ENCODE measurements at places on chromosomes 3 and 15.

DNA sequence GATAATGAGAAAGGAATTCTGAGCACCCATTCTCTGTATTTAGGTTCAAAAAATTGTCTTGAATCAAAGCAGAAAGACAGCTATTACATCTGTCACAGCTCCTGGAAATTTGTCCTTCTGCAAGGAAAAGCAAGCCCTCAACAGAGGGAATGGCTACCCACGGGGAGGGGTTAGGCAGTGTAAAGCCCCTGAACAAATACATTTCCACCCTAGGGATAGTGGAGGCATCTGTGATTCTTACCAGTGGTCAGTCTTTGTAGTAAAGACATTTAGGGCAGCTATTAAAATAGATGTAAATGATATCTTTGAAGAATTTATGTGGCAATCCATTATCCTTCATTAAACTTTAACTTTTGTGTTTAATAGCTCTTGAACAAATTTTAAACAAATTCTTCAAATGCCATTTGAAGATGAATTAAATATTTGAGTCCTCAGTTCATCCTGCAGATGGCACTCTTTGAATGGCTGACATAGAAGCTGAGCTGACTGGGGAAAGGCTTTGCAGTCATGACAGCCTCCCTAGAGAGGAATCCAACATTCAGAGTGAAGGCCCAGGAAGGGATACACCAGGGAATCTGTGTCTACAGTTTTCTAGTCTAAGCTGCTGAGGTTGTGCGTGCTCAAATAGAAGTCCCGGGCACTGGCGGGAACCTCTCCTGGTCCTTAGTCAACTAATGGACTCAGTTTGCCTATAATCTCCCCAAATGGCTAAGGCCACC, 359.7 kb upstream of the ROPN1 start:
- no peak for DNase-seq

- DNase-seq: no peak
These were observed 6.8 kb downstream of the RARRES1 start for GRCh38 chr3:158725348-158726011.

DNA sequence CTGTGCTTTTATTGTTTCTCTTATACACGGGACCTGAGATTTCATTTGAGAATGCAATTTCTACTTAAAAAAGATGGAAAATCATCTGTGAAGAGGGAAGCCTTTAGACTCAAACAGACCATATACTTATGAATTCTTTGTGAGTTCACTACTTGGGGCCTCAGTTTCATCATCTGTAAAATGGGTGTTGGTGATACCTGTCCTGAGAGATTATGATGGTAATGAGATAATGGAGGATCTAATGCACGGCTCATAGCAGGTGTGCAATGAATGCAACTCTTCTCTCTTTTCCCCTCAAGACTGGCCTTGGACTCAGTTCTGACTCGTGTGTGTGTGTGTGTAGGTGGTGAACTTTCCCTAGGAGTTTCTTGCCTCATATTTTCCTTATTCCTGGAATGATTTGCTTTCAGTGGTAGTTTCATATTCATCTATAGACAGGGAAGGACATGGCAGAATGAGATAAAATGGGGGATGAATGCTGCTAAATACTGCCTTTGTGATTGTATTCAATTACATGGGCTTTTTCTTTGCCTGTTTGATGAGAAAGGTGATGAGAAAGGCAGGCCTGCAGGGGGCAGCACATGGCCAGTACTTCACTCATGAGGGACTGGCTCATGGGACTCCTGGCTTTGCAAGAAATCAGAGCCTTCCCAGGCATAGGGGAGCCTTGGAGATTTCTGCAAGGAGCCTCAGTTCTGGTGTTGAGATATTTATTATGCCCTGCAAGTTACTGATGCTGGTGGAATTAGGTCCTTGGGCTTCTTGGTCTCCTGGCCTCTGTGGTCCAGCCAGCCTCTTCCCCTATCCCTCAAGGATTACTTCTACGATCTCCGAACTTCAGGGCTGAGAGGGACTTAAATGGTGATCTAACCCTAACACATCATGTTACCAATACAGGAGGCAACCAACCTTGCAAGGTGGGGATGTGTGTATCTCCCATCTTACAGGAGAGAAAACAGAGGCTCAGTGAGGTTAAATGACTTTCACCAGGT, 70.7 kb downstream of the RPLP1 start:
- DNase-seq: peak; percentile 49

GRCh38 chr3:72977060-72977808, 19.4 kb upstream of the PPP4R2 start:
- DNase-seq: no peak

GRCh38 chr15:25345943-25346342, 92.9 kb downstream of the UBE3A start:
- no peak for DNase-seq

DNA sequence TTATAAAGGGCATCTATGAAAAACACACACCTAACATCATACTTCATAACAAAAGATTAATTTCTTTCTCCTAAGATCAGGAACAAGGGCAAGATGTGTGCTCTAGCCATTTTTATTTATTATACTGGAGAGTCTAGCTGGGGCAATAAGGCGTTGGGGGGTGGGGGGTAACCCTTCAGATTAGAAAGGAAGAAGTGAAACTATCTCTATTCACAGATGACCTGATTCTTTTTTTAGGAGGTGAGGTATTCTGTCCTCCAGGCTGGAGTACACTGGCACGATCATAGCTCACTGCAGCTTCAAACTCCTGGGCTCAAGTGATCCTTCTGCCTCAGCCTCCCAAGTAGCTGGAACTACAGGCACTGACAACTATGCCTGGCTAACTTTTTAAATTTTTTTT, 89.5 kb upstream of the MANF start:
- no peak for DNase-seq

DNA sequence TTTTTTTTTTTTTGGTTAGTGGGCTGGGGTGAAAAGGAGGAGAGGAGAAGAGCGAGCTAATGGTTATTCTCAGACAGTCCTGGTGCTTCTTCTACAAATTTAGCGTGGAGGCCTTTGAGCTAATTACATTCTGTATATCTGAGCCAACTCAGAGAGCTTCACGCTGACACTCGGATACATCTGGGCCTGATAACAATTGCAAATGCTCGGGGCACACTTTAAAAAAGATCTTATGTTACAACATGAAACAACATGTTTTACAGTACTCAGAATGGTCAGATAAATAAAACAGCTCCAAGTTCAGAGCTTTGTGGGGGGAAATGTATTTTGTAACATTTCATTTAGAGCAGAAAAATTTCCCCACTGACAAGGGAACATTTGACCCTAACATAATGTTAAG, 966.9 kb upstream of the NR2F2 start:
- DNase-seq: no peak

- no peak for DNase-seq
These were observed 49.3 kb downstream of the ADAMTS7 start for GRCh38 chr15:78761891-78762385.

DNA sequence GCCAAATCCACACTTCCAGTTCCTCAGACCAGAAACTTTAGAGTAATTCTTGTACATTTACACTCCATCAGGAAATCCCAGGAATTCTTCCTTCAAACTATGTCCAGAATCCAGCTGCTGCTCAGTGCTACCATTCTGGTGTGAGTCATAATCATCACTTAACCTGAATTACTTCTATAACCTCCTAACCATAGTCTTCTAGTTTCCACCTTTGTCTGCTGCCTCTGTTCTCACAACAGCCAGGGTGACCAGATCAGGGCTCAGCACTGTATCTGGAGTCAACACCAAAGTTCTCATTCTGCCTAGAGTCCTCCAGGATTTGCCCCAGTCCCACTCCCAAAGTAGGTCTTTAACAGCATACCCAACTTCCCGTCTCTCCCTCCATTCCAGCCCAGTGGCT, 3.4 kb downstream of the CLDND1 start:
- DNase-seq: no peak

GRCh38 chr3:62201438-62202035, 171.8 kb downstream of the FEZF2 start:
- DNase-seq: no peak

- DNase-seq: no peak
These were observed 2.5 kb downstream of the NDUFAF3 start for GRCh38 chr3:49024449-49024848.

DNA sequence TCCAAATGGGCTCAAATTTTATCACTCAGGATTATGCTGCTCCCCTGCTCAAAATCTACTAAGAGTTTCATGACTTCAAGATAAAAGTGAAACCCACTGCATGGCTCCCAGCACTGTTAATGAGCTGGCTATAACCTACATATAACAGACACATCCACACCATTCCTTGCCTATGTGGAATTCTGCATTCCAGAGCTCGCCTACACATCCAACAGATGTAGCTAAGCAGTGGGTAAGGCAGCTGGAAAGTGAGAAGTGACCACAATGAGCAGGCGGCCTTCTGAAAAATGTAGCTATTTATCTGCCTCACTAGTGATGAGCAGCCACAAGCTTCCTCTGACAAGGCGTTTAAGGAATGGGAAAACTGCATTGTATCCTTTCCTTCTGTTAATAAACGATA, 92.0 kb upstream of the TRIM42 start:
- DNase-seq: no peak

GRCh38 chr3:29890801-29891200, 609.9 kb downstream of the RBMS3 start:
- DNase-seq: no peak

- DNase-seq: no peak
These were observed 33.2 kb downstream of the HOMER2 start for GRCh38 chr15:82919231-82919886.

- DNase-seq: no peak
These were observed 287.7 kb upstream of the NR2F2 start for GRCh38 chr15:96042734-96043224.

DNA sequence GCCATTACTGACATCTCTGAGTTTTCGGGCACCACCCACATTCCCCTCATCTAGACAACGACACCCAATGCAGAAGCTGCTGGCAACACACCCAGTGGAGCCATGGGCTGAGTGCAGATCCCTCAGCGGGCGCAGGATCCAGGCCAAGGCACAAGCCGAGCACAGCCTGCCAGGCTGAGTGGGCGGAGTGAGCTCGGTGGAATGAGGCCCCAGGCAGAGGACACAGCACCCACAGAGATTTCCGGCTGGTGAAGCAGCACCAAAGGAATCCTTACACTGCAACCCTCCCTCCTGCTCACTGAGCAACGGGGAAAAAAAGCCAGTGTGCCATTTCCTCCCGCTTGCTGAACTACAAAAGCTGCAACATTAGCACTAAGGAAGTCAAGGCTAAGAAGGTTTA, 34.3 kb downstream of the ZMAT3 start:
- DNase-seq: peak; percentile 30

GRCh38 chr3:47407896-47408838, 27.3 kb downstream of the PTPN23 start:
- no peak for DNase-seq

GRCh38 chr15:47674586-47675232, 42.6 kb upstream of the SEMA6D start:
- no peak for DNase-seq

- no peak for DNase-seq
These were observed 308.5 kb upstream of the RASGRP1 start for GRCh38 chr15:38873158-38873557.

GRCh38 chr3:12911881-12912415, 70.6 kb upstream of the RPL32 start:
- DNase-seq: no peak

GRCh38 chr15:78734451-78735064, 76.7 kb downstream of the ADAMTS7 start:
- DNase-seq: no peak

GRCh38 chr15:65323071-65323511, 18.6 kb downstream of the RNU5B-1 start:
- DNase-seq: no peak

- DNase-seq: no peak
These were observed 12.5 kb upstream of the ZXDC start for GRCh38 chr3:126488185-126488584.

- DNase-seq: no peak
These were observed 129.1 kb downstream of the RAP2B start for GRCh38 chr3:153291059-153291685.

DNA sequence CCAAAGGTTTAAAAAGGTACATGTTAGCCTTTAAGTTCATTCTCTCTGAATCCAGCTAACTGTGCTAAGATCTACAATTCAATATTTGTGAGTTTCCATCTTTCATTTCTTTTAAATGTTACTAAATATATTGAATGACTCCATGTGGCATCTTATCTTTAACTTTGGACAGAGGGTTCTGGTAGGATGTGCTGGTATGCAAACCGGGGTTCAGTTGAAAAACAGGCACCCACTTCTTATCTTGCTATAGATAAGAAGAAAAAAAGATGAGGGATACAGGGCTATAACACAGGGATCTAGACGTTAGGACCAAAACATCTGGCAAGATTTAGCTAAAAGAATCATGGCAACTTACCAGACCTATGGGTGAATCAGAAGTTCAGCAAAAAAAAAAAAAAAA, 538.3 kb downstream of the EDEM1 start:
- DNase-seq: no peak
